ENCODE measurements at places on chromosomes 11 and 22.
A peak's percentile ranks its signal among the peaks of the same experiment; 100 is the strongest.

DNA sequence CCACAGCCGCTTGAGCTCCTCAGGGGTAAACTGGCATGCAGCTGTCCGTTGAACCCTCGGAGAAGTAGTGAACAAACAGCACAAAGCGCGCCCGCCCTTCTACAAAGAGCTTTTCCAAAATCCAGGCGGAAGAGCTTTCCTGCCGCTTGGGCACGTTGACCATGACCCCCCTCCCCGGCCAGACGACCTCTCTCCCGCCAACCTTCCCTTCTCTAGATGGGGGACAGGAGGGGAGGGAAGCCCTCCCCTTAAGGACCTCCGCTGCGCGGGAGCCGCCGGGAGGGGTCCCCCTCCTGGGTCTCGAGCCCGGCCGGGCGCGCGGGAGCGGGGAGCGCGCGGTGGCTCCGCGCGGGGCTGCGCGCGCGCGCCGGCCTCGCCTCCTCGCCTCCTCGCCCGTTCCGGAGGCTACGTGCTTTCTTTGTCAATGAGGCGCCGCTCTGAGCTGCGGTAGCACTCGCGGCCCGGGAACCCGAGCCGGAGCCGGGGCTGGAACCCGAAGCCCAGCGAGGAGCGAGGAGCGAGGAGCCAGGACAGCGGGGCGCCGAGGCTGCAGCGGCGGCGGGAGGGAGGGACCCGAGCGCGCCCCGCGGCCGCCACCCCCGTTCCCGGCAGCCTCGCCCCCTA lies 118.6 kb downstream of the HIPK3 start:
- no peak for ATAC-seq

- no peak for ATAC-seq
Observed at GRCh38 chr11:111135778-111136570, 109.6 kb upstream of the POU2AF2 start.

- ATAC-seq = no peak
Observed at GRCh38 chr11:61357233-61357893, 4.3 kb downstream of the CYB561A3 start.

DNA sequence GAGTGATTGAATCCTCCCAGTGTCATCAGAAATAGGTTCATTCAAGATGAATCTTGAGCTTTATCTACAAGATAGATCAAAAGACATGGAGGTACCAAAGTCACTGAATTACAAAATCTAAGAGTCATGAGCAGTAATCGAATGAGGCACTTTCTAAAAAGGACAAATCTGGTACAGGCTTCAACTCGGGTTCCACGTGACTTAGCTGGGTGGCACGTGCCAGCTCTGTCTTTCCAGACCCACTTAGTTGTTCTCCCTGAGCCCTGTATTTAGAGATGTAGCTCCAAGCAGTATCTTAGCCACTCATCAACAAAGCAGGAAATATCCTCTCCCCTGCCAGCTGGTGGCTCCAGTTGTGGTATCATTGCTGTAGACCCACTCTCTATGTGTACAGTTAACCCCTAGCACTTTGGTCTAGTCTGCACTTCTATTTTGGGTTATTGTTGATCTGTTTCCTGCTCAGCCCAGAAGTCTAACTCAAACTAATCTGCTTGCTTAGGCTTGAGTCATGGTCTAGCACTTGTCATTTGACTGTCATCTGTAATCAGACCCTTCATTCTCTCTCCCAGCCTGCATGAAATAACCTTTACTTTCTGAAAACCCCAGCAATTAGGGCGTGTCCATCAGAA lies 528.7 kb downstream of the ETS1 start:
- peak; percentile 79 for ATAC-seq

DNA sequence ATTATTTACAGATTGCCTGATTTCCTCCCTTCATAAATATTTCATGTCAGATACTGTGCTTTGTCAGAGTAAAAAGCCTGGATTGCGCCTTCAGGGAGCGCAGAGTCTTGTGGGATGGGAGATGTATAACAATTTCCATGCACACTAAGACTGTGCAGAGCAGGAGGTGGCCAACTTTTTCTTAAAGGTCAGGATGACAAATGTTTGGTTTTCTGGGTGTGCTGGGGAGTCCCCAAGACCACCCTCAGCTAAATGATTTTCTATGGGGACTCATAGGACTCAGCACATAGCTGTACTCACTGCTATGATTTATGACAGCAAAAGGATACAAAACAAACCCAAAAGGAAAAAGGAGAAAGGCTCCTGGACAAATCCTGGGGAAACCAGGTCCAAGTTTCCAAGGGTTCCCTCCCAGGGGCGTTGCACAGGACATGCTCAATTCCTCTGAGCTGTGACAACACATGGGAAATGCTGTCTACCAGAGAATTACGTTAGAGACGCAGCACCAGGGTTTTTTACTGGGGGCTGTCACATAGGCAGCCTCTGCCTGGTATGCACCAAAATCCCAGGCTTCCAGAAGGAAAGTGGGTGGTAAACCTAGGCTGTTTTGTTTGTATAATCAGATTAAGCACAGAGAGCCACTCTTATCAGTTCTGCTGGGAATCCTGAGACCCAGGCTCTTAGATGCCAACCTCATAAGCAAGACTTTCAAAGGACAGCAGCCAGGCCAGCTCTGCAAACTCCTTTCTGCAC lies 59.1 kb downstream of the CSNK2A3 start:
- ATAC-seq = no peak

GRCh38 chr11:111633248-111633647 lies 31.0 kb downstream of the SIK2 start:
- ATAC-seq = no peak

DNA sequence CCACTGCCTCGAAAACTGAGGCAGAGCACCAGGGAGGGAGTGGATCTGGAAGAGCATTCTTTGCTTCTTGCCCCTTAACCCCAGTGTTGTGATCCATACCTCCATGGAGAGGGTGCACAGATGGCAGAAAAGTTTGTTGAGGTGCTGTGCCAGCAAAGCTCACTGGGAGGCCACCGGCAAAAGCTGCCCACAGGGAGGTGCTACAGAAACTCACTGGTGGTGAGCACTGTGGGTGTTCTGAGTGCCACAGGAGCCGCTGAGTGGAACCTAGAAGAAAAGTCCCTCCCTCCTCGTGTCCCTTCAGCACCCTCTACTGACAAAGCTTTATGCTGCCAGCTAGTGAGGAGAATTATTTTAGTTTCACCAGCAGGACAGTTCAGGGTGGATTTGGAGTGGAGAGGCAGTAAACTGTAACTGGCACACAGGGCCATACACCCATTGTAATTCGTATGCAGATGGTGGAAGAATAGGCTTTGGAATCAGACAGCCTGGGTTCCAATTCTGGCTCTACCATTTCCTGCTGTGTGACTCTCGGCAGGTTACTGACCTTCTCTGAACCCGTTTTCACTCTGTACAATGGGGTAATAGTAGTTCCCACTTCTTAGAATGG lies 84.6 kb downstream of the SWAP70 start:
- peak; percentile 88 for ATAC-seq

DNA sequence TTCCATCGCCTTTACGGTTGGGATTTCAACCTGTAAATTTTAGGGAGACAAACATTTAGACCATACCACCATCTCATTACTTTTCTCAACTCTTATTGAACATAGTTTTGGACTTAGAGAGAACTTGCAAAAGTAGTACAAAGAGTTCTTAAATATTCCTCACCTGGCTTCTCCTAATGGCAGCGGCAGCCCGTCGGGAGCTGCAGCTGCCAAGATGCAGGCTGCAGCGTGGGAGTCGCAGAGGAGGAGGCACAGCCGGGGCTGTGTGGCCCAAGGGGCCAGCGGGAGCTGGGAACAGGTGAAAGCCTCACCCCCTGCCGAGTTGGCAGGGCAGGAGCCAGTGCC lies 23.1 kb upstream of the RNASEH2C start:
- no peak for ATAC-seq

DNA sequence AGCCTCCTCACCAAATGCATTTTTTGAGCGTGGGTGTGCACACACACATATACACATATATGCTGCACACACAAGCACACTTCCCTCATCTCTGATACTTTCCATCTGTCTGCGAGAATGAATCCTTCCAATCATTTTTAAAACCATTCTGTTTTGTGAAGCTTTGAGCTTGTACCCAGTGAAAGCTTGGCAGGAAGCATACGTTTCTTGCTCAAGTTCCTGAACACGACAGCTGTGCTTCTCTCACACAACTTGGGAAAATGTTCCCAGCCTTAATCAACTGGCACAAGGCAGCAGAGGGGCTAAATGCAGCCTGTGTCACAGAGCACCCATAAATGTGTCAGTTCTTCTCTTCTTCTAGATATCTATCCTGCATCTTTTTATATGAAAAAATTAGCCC lies 524.0 kb upstream of the KIRREL3 start:
- ATAC-seq = no peak

DNA sequence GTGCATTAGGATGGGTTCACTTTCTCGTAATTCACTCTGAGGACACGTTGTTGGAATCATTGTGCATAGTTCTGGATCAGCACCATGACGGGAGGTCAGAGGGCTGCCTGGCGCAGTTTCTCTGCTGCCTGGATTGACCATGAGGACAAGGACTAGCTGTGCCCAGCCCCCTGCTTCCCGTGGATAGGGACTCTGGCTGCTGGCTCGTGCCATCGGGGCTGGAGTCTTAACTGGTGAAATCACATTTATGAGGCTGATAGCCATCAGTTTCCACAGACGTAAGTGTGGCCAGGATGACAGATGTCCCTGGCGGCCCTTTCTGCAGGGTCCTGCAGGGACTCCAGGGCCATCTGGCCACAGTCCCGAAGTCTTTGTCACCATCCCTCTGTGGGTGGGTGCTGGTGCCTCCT lies 24.1 kb upstream of the GRAMD4 start:
- ATAC-seq = no peak

DNA sequence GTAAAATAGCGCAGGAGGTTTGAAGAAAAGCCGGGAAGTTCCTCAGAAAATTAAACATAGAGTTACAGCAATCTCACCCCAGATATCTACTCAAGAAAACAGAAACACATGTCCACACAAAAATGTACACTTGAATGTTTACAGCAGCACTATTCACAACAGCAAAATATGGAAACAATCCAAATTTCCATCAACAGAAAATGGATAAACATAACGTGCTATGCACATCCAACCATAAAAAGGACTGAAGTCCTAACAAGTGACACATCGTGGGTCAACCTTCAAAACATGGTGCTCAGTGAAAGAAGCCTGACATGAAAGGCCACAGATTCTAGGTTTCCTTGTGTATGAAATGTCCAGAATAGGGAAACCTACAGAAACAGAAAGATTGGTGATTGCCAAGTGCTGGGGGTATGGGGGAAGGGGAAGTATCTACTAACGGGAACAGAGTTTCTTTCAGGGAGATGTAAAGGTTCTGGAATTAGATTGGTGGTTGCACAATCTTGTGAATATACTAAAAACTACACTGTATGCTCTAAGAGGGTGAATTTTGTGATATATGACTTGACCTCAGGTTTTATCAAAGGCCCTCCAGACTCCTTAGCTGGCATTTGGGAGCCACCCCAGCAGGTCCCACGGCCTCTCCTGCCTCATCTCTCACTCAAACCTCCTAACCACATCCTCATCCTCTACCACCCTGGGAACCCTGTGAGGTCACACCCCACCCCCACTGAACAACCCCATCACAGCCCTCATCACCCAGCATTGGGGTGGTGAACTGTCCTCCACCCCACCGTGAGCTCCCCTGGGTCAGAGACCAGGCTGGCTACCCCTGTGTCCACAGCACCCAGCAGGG lies 69.2 kb upstream of the PRR5 start:
- no peak for ATAC-seq

- ATAC-seq = no peak
Observed at GRCh38 chr22:49957826-49958365, 2.7 kb upstream of the PIM3 start.

Measured in activated CD4-positive, CD25-positive, alpha-beta regulatory T cell treated with anti-CD3 and anti-CD28 coated beads, Interleukin-2, amount 50 U/mL, for 24 hours (primary cell).